ENCODE measurements at places on chromosomes 4 and X.

- H3K27me3 ChIP-seq: no peaks in the 10 kb centered on the region
- no peak overlapping the region for H3K4me3 ChIP-seq
- H3K36me3 ChIP-seq: peaks cover 9% of the 10 kb centered on the region
Measured at GRCh38 chr4:87077914-87078585, 142.4 kb downstream of the KLHL8 start.

GRCh38 chr4:77699731-77700210 lies 94.2 kb downstream of the CXCL13 start:
- no peak overlapping the region for H3K27ac ChIP-seq
- H3K36me3 ChIP-seq: no peaks in the 10 kb centered on the region
- H3K4me1 ChIP-seq: no peaks in the 10 kb centered on the region
- DNase-seq: no peak

GRCh38 chr4:173485164-173485563 lies 44.9 kb downstream of the HAND2 start:
- no peak for DNase-seq
- no peaks in the 10 kb centered on the region for H3K27me3 ChIP-seq
- no peaks in the 10 kb centered on the region for H3K36me3 ChIP-seq
- no peak overlapping the region for H3K4me3 ChIP-seq
- no peak overlapping the region for H3K27ac ChIP-seq

- no peaks in the 10 kb centered on the region for H3K4me1 ChIP-seq
- no peak overlapping the region for H3K27ac ChIP-seq
- no peaks in the 10 kb centered on the region for H3K36me3 ChIP-seq
- no peak overlapping the region for H3K4me3 ChIP-seq
- H3K27me3 ChIP-seq: no peaks in the 10 kb centered on the region
Measured at GRCh38 chr4:186607490-186607889, 52.1 kb upstream of the MTNR1A start.

GRCh38 chrX:44012484-44013096 lies 39.4 kb upstream of the NDP start:
- no peaks in the 10 kb centered on the region for H3K36me3 ChIP-seq
- no peaks in the 10 kb centered on the region for H3K27me3 ChIP-seq
- no peak overlapping the region for H3K4me3 ChIP-seq
- no peak overlapping the region for H3K27ac ChIP-seq

GRCh38 chrX:78199851-78200250 lies 60.4 kb upstream of the TAF9B start:
- no peak for DNase-seq
- no peak overlapping the region for H3K4me3 ChIP-seq
- H3K27ac ChIP-seq: no peak overlapping the region
- H3K4me1 ChIP-seq: no peaks in the 10 kb centered on the region

- no peak overlapping the region for H3K4me3 ChIP-seq
- DNase-seq: no peak
- H3K27me3 ChIP-seq: no peaks in the 10 kb centered on the region
- no peaks in the 10 kb centered on the region for H3K4me1 ChIP-seq
- no peak overlapping the region for H3K27ac ChIP-seq
Measured at GRCh38 chrX:53160297-53160983, 64.6 kb downstream of the KDM5C start.

GRCh38 chrX:68498508-68499379 lies at the start of gene YIPF6:
YIPF6 (plus strand) TSS chrX:68499051; CDS start chrX:68499067, 16 bp downstream.
- no peaks in the 10 kb centered on the region for H3K27me3 ChIP-seq
- peaks cover 29% of the 10 kb centered on the region for H3K4me1 ChIP-seq
- H3K4me3 ChIP-seq: peak within 1 kb of the TSS; percentile 66

- H3K4me3 ChIP-seq: no peak overlapping the region
- no peaks in the 10 kb centered on the region for H3K4me1 ChIP-seq
- no peak overlapping the region for H3K27ac ChIP-seq
- H3K27me3 ChIP-seq: peaks cover 4% of the 10 kb centered on the region
Measured at GRCh38 chr4:112751447-112751846, 114.5 kb downstream of the LARP7 start.

DNA sequence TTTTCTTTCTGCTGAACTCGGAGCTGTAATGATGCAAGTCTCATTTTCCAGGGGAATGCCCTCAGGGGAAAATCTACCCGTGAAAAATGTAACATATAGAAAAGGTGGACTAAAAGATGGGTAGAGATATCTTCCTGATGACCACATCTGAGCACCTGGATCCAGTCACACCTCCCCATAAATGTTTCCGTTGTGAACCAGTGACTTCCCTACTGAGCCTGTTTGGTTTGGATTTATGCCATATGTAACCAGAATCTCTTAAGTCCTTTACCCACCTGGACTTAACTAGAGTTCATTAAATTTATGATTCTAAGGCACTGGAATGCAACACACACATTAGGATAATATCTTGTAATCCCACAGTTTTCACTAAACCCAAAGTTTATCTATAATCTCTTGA lies 171.1 kb downstream of the ZNF330 start:
- DNase-seq: no peak
- H3K36me3 ChIP-seq: no peaks in the 10 kb centered on the region
- H3K27me3 ChIP-seq: no peaks in the 10 kb centered on the region

DNA sequence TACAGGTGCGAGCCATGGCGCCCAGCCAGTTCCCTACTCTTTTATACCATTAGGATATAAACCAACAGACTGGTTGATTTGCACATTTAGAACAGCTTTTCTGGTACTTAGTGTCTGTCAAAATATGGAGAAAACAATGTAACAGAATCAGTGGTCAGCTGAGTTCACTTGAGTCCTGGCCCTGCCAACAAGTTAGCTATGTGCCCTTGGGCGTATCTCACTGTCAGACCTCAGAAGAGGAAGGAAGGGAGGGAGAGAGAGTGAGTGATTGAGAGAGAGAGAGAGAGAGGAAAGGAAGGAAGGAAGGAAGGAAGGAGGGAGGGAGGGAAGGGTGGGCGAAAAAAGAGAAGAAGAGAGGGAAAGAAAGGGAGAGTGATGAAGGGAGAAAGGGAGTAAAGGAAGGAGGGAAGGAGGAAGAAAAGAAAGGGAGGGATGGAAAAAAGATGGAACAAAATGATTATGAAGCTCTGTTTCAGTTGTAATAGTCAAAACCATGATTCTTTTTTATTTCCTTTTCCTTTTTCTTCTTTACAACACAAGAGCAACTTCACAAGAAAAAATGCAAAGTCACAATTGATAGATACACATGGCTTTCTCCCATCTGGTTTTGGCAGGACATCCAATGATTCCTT lies 55.7 kb upstream of the PDGFRA start:
- no peak overlapping the region for H3K27ac ChIP-seq
- H3K4me3 ChIP-seq: no peak overlapping the region
- H3K36me3 ChIP-seq: no peaks in the 10 kb centered on the region
- DNase-seq: no peak
- H3K4me1 ChIP-seq: no peaks in the 10 kb centered on the region

GRCh38 chr4:2469192-2469984 lies 482 bp downstream of the RNF4 start:
- peak overlapping the region; percentile 96 for H3K27ac ChIP-seq
- DNase-seq: peak; percentile 78
- peaks cover 44% of the 10 kb centered on the region for H3K4me1 ChIP-seq
- H3K4me3 ChIP-seq: peak overlapping the region; percentile 96

GRCh38 chr4:82797040-82797404 lies 1.6 kb downstream of the SCD5 start:
- peaks cover 34% of the 10 kb centered on the region for H3K4me1 ChIP-seq
- no peak overlapping the region for H3K27ac ChIP-seq
- H3K27me3 ChIP-seq: no peaks in the 10 kb centered on the region

GRCh38 chrX:50877310-50877709 lies 33.2 kb upstream of the BMP15 start:
- H3K27me3 ChIP-seq: no peaks in the 10 kb centered on the region
- H3K36me3 ChIP-seq: no peaks in the 10 kb centered on the region
- DNase-seq: no peak
- H3K4me3 ChIP-seq: no peak overlapping the region
- H3K27ac ChIP-seq: no peak overlapping the region
- H3K4me1 ChIP-seq: no peaks in the 10 kb centered on the region

DNA sequence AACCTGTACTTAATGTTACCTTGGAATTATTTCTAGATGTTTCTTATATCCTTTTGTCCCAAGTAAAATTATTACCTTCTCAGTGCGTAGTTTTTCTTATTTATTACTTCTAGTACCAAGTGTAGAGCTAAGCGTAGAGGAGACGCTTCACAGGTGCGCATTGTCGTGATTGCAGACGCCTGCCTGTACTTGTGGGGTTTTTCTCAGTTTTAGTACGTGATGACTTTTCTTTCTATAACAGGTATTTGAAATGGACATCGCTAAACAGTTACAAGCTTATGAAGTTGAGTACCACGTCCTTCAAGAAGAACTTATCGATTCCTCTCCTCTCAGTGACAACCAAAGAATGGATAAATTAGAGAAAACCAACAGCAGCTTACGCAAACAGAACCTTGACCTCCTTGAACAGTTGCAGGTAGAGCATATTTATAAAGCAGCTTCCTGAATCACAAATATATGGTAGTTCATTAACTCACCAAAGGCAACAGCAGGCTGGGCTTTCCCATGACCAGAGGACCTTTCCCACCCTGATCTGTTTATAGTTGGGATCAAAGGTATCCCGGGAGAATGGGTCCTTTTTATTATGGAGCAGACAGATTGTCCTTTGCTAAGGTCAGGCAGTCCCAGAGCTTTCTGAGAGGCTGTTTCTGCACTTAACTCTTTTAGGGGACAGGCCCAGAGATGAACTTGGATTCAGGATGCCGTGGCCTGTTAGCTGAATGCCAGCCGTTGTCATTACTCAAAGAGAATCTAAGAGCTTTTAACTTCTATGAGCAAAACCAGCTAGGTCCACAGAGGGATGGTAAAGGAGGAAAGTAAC lies 172.9 kb downstream of the PTTG2 start:
- no peak overlapping the region for H3K4me3 ChIP-seq
- H3K36me3 ChIP-seq: peaks cover 62% of the 10 kb centered on the region
- no peak overlapping the region for H3K27ac ChIP-seq
- no peaks in the 10 kb centered on the region for H3K27me3 ChIP-seq
- DNase-seq: no peak

DNA sequence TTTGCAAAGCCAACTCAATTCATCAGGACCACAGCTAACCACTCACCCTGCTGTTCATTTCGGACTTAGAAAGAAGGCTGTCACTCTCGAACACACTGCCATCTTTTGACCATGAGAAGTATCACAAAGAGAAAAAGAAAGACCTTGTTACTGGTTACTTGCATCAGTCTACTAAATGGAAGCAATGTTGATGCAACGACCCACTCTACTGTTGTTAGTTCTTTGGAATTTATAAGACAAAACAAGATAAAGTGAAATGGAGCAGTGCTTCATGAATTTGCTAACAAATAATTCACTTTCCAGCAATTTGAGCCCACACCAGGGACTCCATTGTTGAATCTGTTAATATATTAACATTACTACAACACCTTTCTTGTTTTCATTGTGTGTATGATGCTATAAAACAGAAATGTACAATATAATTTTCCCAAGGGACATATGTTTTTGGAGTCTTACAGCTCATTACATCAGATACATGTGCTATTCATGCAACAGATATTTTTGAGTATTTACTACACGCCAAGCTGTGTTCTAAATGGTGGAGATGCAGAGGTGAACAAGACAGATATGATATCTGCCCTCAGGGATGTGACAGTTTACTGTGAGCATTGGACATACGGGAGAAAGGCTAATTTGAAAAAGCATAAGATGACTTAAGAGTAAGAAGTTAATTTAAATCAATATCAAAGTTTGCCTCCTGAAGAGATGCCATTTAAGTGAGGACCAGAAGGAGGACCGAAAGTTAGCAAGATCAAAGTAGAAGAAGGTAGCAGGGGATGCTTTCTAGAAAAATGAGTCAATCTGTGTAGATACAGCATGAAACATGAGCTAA lies 87.2 kb downstream of the AREG start:
- H3K4me3 ChIP-seq: no peak overlapping the region
- peaks cover 2% of the 10 kb centered on the region for H3K27me3 ChIP-seq
- no peak for DNase-seq
- H3K4me1 ChIP-seq: no peaks in the 10 kb centered on the region

GRCh38 chr4:153934688-153935017 lies 145.8 kb upstream of the SFRP2 start:
- H3K4me1 ChIP-seq: peaks cover 49% of the 10 kb centered on the region
- no peak for DNase-seq
- H3K4me3 ChIP-seq: no peak overlapping the region
- no peak overlapping the region for H3K27ac ChIP-seq

DNA sequence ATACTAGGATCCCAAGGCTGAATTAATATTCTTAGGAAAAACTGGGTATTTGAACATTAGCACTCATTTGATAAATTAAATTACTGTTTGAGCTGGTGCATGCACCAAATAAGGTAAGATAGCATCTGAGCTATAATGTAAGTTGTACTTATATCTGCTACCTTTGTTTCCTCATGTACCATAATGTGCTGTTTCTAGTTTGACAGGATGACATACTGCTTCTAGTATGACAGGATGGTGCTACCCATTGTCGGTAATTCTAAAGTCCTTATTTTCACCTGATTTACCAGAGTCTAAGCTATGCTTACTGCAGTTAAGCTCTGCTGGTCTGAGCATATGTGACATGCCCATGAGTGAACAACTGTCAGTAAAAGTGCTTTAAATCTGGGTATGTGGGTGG lies 1017.5 kb upstream of the IGFBP7 start:
- H3K27ac ChIP-seq: no peak overlapping the region
- H3K36me3 ChIP-seq: no peaks in the 10 kb centered on the region
- H3K27me3 ChIP-seq: no peaks in the 10 kb centered on the region
- H3K4me1 ChIP-seq: no peaks in the 10 kb centered on the region

DNA sequence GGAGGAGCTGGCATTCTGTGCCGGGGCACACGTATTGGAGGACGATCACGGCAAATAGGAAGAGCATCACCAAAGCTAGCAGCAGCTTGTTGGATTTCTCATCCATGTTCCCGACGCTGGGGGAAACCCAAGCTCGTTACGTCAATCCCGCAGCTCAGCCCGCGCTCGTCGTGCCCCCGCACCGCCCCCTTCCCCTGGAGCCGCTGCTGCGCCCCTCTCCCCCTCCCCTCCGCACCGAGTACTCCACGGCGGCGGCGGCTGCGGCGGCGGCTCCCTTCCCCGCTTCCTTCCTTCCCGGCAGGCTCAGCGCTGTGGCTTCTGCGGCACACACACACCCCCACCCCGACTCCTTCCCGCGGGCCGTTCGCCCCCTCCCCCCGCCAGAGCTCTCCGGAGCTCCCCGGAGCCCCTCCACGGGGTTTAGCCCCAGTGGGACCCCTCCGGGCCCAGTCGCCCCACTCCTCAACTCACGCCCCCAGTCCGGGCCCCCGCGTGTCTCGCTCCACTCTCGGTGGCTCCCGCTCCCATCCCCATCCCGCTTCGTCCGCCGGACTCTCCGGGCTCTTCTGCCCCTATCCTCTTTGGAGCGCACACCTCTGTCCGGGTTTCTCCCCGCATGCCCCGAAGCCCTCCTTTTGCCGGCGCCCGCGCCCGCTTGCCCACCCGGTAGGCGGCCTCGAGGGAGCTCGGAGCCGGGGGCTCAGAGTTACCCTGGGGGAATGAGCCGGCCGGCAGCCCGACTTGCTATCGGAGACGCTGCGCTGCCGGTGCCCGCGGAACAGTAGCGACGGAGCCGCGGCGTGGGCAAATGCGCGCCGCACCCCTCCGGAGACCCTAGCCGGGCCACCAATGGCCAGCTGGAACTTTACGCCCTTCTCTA lies 978 bp downstream of the HS6ST2 start:
- peak; percentile 76 for DNase-seq
- peaks cover 17% of the 10 kb centered on the region for H3K4me1 ChIP-seq
- H3K4me3 ChIP-seq: peak overlapping the region; percentile 39
- no peaks in the 10 kb centered on the region for H3K36me3 ChIP-seq
- H3K27ac ChIP-seq: no peak overlapping the region

- no peak overlapping the region for H3K4me3 ChIP-seq
- no peak overlapping the region for H3K27ac ChIP-seq
- no peaks in the 10 kb centered on the region for H3K27me3 ChIP-seq
Measured at GRCh38 chrX:101957174-101957573, 25.3 kb upstream of the ZMAT1 start.

GRCh38 chrX:119537487-119537886 lies 27.7 kb downstream of the STEEP1 start:
- no peaks in the 10 kb centered on the region for H3K4me1 ChIP-seq
- H3K27ac ChIP-seq: no peak overlapping the region
- no peak overlapping the region for H3K4me3 ChIP-seq
- peaks cover 11% of the 10 kb centered on the region for H3K36me3 ChIP-seq
- no peak for DNase-seq
- H3K27me3 ChIP-seq: no peaks in the 10 kb centered on the region
